ENCODE measurements at places on chromosomes 16 and 17.

DNA sequence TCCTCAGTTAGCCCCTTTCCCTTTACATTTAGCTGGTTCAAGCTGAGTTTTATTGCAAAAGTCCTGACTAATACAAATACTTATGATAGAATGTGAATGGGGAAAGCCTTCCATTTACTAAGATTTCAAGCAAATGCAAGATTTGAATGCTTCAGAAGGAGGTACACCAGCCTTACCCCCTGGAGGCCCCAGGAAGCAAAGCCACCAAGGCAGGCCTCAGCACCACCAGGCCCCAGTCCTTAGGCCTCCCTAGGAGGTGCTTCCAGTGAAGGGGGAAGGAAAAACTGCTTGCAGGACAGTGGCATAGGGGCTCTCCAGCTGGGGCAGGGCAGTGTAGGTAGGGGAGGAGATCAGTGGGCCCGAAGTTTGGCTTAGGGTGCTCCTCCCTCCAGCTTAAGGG lies 7.3 kb upstream of the PRPSAP2 start:
- DNase-seq: no peak

DNA sequence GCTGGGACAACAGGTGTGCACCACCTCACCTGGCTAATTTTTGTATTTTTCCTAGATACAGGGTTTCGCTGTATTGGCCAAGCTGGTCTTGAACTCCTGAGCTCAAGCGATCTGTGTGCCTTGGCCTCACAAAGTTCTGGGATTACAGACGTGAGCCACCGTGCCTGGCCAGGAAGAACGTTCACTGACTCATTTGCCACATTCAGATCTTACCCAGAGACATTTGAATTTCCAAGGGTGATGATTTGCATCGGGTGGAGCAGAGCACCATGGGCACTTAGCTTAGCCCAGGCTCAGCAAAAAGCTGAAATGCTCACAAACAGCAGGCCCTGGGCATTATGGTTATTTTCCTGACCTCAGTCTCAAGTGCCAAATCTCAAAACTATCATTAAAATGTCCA lies 14.5 kb upstream of the ADORA2B start:
- DNase-seq: no peak

DNA sequence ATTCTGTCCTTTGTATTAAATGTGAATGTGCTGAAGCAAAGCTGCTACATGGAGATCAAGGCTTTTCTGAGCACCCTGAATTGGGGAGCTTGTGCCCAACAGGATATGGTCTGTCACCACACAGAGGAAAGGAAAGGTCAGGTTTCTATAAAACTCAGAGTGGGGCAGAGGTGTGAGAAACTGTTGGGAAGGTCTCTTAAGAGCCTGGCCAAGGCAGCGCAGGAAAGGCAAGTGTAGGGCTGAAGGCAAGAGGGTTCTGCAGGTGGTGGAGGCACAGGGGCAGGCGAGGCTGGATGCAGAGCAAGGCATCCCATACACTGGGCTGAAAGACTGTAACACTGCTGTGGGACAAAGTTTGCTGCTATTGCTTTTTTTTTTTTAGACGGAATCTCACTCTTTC lies 8.1 kb downstream of the COX6A2 start:
- no peak for DNase-seq

- no peak for DNase-seq
These were observed 3.0 kb upstream of the ITGAX start for GRCh38 chr16:31351942-31352325.

- DNase-seq: no peak
These were observed 14.2 kb upstream of the CACNG4 start for GRCh38 chr17:66950325-66950724.

DNA sequence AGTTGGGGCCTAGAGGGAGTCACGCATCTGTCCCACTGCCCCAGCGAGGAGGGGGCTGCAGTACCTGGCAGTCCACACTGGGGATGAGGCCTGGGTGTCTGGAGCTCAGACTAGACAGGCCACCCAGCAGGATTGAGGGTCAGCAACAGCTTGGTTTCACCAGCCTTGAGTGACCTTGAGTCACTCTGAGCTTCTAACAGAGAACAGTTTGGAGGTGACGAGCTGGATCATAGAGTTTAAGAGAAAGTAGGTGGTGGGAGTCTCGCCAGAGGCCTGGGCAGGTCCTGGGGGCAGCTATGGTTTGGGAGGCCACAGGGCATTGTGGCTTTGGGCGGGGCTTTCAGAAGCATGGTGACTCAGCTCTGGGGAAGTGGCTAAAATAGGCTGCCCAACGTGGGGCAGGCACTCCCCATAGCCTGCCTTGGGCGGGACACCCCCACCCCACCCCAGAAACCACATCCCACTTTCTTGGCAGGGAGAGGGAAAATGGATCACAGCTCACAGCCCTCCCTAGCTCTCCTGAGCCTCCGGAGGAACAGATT lies 20.5 kb downstream of the CDC42EP4 start:
- peak; percentile 87 for DNase-seq

DNA sequence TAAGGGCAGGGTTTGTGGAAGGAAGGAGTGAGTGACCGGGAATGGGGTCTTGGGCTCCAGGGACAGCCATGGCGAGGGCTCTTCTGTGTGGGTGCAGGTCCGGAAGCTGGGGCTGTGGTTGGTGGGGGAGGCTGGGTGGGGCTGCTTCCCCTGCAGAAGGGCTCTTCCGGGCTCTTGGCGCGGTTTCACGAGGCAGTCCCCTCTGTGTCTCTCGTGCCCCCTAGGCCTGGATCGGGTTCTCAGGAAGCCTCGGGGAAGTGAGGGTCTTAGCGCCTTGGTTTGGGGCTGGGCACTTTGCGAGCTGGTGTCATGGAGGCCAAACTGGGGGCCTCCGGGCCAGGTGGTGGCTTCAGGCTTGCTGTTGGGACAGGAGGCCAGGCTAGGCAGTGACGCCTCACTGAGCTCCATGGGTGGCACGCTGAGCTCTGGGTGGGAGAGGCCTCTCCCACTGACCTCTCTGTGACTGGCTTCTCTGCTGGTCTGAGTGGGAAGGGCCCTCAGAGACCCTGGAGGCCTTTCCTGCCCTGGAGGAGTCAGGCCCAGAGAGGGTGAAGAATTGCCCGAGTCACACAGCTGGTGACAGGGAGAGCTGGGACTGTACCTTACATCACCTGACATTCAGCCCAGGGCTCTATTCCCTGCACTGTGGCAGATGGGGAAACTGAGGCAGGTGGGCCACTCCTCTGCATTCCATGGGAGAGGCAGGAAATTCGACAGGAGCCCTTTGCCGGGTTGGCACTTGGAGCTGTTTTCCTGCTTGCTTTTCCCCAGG lies 8.2 kb downstream of the ADCY7 start:
- DNase-seq: no peak

GRCh38 chr17:32493976-32494513 lies 7.3 kb downstream of the CDK5R1 start:
- DNase-seq: no peak

DNA sequence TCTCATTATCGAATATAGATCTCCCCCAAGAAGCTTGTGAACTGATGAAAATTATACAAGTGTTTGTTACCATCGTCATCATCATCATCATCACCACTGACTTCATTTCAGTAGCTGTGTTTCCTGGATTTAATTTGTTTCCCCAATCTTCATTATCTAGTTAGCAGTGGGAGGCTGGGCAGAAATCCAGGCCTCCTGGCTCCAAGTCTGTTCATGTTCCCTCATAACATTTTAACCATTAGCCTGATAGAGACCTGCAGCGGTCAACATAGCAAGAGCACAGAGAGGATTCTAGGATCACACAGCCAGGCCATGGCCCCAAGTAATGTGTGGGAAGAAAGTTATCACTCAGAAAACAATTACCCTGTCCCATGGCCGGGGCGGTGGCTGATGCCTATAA lies 526.2 kb upstream of the CDH11 start:
- DNase-seq: no peak

- DNase-seq: no peak
These were observed 7.5 kb upstream of the CEP131 start for GRCh38 chr17:81230043-81230820.

DNA sequence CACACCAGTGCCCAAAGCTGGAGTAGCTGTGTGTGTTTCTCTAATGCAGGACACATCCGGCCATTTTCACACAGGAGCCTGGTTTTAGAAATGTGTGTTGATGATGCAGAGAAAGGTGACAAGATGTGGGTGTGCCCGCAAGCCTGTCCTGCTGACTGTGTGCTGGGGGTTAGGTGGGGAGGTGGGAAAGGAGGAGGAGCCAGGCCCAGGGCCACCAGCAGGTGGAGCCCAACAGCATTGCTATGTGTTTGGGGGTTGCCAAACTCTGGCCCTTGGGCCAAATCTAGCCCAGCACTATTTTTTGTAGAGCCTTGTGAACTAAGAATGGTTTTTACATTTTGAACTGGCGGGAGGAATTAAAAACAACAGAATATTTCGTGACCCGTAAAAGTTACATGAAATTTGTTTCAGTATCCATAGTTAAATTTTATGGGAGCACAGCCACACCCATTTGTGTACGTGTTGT lies 61.7 kb upstream of the LGALS9 start:
- DNase-seq: peak; percentile 74

GRCh38 chr17:8806253-8806925 lies 7.2 kb upstream of the MFSD6L start:
- DNase-seq: no peak

DNA sequence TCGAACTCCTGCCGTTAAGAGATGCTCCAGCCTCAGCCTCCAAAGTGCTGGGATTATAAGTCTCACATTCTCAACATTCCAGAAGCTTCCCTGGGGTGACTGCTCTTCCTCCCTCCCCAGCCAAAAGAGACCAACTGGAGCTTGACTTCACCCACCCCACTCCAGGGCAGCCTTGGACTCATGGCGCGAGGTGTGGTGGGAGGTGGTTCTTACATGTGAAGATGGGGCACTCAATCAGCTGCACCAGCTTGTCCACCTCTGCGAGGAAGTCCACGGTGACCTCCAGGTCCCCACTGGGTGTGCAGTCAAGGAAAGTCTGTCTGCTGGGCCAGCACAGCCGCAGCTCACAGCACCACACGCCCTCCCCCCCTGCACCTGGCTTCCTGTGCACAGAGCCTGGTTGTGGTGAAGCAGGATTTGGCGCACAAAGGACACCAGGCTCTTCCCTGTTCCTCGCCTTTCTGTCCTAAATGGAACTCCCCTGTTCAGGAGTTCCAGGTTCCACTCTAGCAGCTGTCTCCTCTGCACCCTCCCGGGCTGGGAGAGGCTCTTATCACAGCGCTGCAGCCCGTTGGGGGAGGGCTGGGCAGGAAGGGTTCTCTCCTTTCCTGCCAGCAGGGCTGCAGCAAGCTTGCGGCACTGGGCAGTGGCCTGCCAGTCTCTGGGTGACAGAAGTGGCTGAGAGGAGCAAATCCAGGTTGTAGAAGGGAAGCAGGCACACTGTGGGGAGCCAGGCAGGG lies 9.6 kb upstream of the MTSS2 start:
- DNase-seq: no peak

- no peak for DNase-seq
These were observed 75.8 kb downstream of the MRC2 start for GRCh38 chr17:62703261-62703775.

DNA sequence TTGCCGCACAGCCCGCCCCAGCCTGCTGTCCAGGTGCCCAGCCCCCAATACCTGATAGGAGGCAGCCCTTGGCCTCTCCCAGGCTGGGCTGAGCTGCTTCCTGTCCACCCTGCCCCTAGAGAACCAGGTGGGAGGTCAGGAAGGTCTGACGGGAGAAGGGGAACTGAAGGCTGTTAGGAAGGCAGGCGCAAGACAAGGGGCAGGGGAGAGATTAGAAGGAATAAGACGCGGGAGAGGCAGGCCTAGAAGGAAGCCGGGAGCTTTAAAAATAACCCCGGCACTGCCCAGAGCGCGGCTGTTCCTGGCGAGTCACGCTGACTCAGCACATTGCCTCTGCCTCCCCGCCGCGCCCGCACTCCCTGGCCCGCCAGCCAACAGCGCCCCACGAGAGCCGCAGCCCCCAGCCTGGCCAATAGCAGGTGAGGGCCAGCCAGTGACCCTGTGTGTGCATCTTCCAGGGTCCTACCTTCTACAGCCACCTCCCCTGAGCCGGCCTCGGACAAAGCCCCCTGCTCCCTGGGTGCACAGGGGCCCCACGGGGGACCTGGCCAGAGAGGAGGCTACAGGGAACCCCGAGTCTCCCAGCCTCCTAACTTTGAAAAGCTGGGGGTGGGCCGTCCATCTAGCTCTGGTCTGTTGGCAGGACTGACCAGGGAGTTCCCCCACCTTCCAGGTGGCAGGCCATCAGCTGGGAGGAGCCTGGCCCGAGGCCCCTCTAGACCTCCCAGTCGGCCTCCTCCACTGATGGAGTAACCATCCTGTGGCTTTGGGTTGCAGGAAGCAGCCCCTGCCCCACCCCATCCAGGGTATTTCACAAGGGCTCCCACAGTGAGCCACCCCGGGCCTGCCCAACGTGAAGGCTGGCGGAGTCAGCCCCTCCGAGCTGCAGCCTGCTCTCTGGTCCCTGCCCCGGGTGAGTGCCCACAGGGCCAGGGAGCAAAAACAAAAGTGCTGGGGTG lies 4.0 kb downstream of the MAFG start:
- peak; percentile 91 for DNase-seq

GRCh38 chr16:35411156-35411555 lies 1951.7 kb downstream of the TP53TG3F start:
- no peak for DNase-seq

- no peak for DNase-seq
These were observed 1.3 kb upstream of the DNAI2 start for GRCh38 chr17:74272731-74273201.

DNA sequence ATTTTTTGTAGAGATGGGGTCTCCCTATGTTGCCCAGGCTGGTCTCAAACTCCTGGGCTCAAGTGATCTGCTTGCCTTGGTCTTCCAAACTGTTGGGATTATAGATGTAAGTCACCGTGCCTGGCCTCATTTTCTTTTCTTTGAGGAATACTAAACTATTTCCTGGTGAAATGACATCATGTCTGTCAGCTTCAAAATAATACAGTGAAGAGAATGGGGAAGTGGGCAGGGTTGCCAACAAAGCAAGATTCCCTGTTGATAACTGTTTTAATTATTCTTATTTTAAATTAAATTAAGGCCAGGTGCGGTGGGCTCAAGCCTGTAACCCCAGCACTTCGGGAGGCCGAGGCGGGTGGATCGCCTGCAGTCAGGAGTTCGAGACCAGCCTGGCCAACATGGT lies 21.1 kb downstream of the PIPOX start:
- DNase-seq: no peak

- peak; percentile 47 for DNase-seq
These were observed 142.6 kb downstream of the STX8 start for GRCh38 chr17:9432934-9433421.

DNA sequence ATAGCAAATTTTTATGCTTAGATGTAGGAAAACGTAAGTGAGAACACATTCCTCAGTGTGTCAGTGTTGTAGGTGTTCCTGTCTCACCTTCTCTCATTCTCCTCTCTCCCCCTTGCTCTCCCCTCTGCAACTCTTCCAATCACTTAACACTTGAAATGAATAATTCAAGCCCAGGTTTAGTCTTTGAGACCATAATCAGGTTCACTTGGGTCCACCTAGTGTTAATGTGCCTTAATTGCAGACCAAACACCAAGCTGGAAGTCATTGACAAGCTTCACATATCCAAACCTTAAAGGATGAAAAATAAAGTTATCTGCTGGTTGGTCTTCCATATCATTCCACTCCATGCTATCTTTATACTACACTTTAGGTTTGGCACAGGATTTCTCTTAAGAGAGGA lies 37.0 kb downstream of the STXBP4 start:
- DNase-seq: peak; percentile 17

GRCh38 chr16:68242926-68243858 lies 2.0 kb upstream of the PLA2G15 start:
- no peak for DNase-seq

Data from fibroblast of villous mesenchyme (primary cell).